ENCODE measurements at places on chromosomes 7 and 10. TPM values are rescaled to one million over a fixed set of nuclear protein-coding genes. Genes with fewer than 3 reads are reported as not detected.

HERPUD2 gene
- total RNA-seq = 27.4 TPM

DNA sequence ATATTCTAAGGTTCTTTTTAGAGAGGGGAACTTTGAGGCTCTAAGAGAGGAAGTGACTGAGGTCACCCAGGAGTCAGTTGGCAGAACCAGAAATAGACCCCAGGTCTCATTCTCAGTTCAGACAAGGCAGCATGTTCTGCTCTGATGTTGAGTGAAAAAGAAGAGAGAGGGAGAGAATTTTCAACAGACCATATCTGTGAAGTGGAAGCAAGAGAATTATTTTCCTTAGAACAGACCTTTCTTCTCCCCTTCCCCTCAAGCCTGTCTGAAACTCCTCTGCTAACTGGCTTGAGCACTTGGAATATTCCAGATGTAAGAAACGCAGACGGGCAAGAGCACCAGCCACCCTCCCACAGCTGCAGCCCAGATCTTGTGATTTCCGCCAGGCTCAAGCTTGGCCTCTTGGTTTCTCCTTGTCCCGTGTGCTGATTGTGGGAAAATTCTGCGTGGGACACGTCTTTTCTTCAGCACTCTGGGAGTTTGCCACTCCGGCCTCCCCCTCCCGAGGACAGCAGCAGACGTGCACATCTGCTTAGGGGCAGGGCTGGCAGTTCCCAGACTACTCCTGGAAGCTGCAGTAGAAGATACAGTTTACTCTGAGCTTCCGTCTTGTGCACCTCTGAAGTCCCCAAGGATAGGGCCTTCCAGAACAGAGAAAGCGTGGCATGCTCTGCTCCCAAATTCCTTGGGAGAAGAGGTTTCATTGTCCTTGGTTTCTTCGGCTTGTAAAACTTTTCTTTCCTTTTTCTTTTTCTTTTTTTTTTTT is 22.7 kb upstream of the IKZF1 start:
- no peak for ATAC-seq

DNA sequence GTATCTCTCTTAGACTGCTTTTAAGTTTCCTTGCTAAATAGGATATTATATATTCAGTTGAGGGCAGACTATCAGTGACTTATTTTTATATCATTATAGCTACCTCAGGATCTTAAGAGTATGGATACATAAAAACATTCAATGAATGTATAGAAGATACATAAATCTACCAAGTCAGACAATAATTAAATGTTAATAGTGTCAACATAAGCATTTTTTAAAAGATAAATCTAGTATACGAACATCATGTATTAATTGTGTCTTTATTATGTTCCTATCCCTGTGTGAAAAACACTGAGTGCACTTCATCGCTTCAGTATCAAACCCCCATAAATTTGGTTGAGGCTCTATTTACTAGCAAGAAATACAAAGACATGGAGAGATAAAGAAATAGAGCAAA is 242.8 kb downstream of the CRPPA start:
- no peak for ATAC-seq

DNA sequence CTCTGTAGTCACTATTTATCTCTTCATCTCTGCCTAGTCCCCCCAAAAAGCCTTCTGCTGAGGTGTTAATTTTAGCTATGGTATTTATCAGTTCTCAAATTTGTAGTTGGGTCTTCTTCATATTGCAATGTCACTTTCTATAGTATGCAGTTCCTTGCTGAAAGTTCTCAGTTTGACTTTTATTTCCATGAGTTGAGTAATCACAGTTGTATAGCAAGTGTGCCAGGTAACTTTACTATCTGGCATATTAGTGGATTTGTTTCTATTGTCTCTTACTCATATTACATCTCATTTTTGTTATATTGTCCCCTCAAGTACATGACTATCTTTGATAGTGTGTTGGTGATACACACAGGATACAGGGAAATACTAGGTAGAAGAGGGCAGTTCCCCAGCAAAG is 152.8 kb downstream of the CUBN start:
- peak; percentile 50 for ATAC-seq

DNA sequence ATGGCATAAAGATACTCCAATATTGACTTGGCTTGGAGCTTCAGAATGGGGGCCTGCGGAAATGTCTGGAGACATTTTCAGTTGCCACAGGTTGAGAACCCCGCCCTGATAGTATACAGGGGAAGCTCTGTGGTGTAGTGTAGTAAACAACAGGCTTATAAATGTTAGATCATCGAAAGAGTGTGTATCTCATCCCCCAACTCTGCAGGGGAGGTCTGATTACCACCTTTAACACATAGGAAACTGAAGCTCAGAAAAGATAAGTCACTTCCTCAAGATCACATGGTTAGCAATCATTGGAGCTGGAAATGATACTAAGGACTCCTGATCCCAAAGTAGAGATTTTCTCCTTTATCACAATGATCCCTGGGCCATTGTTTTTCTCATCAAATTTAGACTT is 144.5 kb upstream of the BMPER start:
- ATAC-seq = no peak

- ATAC-seq = no peak
These were observed 43.6 kb downstream of the PDGFA start for GRCh38 chr7:475951-476441.

GRCh38 chr10:86868353-86868752 is 89.1 kb downstream of the MMRN2 start:
- no peak for ATAC-seq

GRCh38 chr7:140734096-140734495 is 37.6 kb downstream of the NDUFB2 start:
- ATAC-seq = no peak

LRRN3 gene
- total RNA-seq = 30.4 TPM
